ENCODE measurements at places on chromosomes 12 and 14.

DNA sequence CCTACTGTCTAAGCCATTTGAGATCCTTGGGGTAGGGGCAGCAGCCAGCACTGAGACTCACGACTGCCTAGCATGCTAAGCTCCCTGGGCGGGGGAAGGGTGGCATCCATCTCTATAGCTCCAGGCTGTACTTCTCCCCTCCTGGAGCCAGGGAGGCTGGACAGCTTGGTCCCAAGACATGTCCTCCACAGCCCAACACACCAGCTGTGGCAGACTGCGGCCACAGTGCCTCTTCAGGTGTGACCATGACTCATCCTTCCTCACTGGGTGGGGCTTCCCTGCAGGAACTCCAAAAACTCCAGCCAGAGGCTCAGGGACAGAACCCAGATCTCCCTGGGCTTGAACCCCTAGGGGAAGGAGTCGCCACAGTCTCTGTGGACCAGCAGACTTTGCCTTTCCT lies 193.9 kb downstream of the GPHN start:
- DNase-seq: no peak

DNA sequence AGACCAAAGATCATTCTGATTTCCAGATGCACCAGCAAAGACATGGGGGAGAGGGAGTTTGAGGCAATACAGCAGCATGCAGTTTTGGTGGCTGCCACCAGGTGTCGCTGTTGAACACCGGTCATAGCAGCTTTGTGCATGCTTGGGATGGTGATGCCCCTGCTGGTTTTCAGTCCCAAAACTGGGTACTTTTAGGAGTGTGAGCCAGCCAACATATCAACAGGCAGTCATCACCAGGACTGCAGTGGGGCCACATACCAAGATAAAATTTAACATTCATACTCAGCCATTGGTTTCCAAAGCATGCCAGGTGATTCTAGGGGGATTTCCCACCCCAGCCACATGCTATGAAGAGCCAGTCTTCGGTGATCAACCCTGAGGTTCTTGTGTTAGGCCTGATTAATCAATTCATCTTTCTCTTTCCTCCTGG lies 64.2 kb downstream of the PHETA1 start:
- no peak for DNase-seq

GRCh38 chr12:71477609-71478008 lies 38.0 kb downstream of the LGR5 start:
- DNase-seq: no peak

DNA sequence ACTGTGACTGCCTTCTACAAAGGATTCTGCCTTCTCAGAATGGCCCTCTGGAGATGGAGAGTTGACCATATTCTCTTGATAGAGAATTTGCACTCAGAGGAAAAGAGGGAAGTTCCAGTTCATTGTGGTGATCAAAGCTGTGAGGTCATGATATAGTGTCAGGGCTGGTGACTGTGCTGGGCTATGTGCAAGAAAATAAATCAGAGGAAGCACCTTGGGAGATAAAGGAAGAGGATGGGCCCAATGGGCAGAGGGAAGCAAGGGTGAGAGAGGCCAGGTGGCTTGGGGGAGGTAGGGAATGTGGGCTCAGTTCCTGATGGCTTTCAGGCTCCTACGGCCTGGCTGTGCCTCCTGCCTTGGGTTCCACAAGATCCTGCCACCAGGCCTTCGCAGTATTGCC lies 145.8 kb downstream of the SLC8A3 start:
- DNase-seq: no peak

DNA sequence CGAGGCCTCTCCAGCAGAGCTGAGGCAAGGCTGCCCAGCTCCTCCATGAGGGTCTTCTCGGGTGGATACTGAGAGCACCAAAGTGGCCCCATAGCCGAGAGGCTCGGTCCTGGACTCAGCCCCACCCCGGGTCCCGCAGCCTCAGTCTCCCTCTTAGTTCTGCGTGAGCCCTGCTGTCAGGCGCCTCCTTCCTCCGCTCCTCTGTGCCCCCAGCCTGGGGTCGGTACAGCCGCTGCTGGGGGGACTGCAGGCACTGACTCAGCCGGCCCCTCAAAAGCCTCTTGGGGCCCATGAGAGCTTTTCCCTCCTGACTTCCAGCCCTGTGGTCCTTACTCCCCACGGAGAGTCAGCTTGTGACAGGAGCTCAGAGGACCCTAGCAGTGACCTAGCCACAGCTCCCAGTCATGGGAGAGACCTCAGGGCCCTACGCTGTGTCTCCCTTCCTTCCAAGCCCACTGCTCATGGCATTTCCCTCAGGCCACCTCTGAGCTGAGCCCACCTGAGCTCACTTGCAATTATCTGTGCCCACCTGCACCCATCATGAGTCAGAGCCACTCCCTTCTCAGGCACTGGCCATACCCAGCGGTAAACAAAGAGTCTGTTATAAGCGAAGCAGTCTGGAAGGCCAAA lies 295.0 kb upstream of the RTL1 start:
- no peak for DNase-seq

DNA sequence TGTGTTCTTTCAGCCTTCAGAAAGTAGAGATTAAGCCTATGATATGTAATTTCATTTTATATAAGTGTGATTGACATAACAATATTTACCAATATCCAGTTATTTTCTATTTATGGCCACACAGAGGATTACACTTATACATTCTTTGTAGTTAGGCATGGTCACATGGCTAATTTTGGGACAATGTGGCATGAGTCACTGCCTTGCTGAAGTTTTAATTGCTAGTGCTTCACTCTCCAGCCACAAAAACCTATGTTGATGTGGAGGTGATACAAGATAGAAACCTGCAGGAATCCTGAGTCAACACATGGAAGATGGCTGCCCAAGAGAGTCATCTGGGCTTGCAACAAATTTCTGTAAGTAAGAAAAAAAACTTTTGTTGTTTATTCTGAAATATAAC lies 17.0 kb downstream of the CLEC14A start:
- no peak for DNase-seq

DNA sequence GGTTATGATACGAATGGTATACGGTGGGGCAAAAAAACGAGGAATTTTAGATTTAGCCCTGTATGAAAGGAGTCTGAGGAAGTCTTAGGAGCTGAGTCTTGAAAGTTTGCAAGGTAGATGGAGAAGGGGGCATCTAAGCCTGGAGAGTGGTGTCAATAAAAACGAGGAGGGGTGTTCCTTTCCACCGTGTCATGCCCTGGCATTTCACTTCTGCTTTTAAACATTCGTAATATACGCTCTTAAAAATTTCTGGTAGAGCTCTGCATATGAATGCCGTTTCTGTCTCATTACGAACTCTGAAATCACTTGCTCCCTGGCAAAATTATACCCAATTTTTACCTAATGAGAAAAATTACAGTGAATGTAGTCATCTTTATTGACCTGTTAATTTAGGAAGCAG lies 170.2 kb downstream of the ERC1 start:
- DNase-seq: no peak

- DNase-seq: no peak
These were observed 7.2 kb downstream of the OR8S1 start for GRCh38 chr12:48532601-48533000.

GRCh38 chr14:101442451-101442850 lies 118.8 kb upstream of the DIO3 start:
- DNase-seq: peak; percentile 30

GRCh38 chr14:50020799-50021198 lies 95.6 kb downstream of the VCPKMT start:
- no peak for DNase-seq
